ENCODE measurements at places on chromosomes 5 and 9.

DNA sequence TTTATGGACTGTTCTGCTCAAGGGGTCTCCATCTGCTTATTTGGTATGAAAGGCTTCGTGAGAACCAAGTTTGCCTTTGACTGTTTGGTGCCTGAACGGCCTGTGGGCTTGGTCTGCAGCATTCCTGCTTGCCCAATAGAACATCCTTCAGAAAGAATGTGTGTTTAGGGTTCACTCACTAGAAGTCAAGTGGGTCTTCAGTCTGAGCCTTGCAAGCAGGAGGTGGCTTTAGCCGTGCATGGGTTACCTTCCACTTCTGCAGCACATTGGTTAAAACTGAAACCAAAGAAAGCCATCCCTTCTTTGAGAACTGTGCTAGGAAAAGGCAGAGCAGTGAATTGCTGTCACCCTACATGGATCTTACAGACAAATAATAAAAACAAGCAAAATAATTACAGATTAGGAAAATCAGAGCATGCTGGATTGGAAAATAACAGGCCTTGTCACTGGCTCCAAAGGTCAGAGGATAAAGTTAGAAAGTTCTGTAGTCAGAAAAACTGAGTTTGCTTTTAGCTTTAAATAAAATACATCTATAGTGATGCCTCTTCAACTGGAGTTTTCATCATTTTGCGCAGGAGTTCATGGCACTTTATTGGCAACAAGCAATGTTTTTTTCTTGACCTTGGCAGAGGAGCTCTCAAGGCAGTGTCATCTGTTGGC is 16.6 kb downstream of the WWC1 start:
- DNase-seq: no peak

GRCh38 chr5:173778152-173778782 is 109.9 kb upstream of the CPEB4 start:
- no peak for DNase-seq

- no peak for DNase-seq
Observed at GRCh38 chr5:124744170-124744971, 2.1 kb downstream of the ZNF608 start.

- peak; percentile 63 for DNase-seq
Observed at GRCh38 chr9:132241840-132242620, 80.2 kb downstream of the NTNG2 start.

DNA sequence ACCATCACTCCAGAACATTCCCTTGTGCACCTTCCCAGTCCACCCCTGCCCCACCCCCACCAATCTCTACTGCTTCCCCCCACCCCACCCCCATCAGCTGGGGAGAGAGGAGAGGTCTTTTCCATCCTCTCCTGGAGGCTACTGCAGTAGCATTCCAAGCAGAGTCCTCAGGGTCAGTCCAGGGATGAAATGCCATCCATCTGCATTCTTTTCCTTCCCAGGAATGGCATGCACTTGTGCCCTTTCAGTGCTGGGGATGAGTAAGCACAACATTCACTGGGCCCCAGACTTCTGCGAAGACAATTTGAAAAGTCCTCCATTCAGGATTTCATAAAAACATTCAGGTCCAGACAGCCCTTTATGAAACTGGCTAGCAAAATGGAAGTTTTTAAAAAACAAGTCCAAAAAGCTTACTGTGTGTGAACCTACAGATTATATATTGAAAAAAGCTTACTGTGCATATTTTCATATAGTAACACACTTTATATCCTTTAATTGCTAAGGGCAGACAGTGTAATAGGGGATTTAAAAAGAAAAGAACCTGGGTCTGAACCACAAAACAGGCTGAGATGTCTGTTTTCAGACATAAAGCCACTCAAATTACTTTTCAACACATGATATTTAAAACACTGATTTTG is 50.0 kb upstream of the GOLPH3 start:
- no peak for DNase-seq

DNA sequence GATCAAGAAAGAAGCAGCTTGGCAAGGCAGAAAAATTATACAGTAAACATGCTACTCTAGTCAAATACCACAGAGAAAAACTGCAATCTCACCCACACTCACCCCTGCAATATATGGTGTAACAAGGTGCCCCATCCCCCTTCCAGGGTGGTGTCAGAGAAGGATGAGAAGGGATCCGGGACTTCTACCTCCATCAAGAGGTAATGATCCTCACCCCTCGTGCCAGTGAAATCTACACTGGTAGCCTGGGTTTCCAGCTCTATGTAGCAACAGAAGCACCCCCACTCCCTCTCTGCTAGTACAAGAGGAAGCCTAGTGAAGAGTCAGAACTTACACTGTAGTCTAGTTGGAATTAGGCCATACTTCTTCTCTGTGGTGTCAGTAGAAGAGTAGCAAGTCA is 18.9 kb downstream of the SLCO4C1 start:
- DNase-seq: no peak

DNA sequence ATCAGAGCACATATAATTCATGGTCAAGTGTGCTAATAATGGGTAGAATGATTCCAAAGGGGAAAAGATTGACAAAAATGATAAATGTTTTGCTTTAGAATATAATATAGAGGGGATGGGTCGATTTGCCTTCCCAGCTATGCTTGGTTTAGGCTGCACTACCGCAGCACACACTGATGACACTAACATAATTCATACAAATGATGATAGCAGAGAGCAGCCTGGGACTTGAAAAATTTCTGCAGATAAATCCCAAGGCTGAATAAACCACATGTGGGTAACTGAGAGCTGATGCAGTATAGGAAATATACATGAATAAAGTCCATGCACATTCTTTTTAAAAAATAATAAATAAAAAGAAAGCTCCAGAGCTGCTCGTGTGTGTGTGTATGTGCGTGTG is 54.5 kb downstream of the EFNA5 start:
- no peak for DNase-seq

DNA sequence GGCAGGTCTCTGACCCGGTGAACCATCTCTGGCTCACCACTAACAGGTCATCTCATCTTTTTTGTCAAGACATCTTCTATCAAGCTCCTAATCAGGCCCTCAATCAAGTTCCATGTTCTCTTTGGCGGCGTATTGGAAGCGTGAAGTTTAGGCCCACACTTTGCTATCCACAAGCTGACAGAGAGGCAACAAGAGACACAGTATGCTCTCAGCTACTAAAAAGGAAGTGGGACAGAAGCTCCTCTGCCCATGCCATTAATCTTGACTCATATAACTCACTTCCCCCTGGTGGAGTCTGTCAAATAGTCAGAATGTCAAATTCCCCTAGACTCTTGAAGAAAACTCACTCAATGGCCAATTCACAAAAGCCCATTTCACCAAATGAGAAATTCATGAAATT is 77.6 kb upstream of the TMC1 start:
- DNase-seq: peak; percentile 39

GRCh38 chr5:61532983-61533382 is 200.9 kb downstream of the ZSWIM6 start:
- DNase-seq: no peak

DNA sequence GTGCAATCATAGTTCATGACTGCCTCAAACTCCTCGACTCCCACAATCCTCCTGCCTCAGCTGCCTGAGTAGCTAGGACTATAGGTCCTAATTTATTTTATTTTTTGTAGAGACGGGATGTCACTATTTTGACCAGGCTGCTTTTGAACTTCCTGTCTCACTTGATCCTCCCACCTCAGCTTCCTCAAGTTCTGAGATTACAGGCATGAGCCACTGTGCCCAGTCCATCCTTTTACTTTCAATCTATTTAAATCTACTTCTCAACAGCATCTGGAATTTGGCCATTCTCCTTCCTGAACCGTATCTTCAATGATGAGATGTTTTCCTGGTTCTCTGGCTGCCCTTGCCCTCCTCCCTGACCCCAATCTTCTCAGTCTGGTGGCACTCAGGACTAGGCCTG is 12.2 kb upstream of the GRIN1 start:
- no peak for DNase-seq

GRCh38 chr9:130240410-130241197 is 25.0 kb upstream of the HMCN2 start:
- no peak for DNase-seq

DNA sequence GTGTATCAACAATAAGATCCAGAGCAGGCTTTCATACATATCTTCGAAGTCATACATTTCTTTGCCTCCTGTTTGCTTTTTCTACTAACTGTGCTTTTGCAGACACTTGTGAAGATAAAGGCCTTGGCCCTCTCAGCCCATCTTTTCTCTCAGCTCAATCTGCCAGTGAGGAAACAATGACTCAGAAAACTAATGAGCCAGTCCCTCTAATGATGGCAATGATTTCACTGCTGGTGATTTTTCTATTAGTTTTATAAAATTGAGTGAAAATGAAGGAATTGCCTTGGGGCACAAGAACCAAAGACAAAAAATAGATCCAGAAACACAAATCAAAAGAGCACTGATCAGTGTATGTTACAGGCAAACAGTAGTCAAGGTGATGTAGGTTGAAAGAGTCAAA is 167.7 kb upstream of the PPP2R2B start:
- DNase-seq: no peak

DNA sequence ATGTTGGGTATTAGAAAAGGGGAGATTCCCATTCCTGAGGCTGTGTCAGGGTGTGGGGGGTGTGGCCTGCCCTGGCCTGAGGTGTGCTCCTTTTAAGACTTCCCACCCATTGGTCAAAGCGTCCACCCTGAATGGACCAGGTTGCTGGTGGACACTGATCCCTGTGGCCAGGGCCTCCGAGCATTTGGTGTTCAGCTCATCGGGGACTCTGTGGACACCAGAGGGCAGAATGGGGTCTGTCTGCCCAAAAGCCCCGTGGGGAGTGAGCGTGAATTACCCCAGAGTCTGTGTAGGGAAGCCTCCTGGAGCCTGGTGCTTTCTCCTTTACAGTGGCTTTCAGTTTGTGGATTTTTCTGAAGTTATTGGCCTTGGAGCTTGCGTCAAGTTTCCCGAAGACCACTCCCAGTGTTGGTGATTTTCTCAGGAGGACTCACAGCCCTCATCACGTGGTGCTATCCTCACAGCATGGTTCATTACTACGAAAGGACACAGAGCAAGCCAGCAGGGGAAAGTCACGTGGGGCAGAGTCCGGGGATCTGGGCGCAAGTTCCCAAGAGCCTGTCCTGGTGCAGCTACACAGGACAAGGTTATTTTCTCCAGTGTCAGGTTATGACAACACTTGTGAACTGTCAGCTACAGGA is 55.5 kb downstream of the TENT4A start:
- no peak for DNase-seq

- no peak for DNase-seq
Observed at GRCh38 chr5:141641634-141642267, 5.0 kb downstream of the RELL2 start.

GRCh38 chr5:80408484-80409366 is 861 bp downstream of the ZFYVE16 start:
- peak; percentile 22 for DNase-seq

DNA sequence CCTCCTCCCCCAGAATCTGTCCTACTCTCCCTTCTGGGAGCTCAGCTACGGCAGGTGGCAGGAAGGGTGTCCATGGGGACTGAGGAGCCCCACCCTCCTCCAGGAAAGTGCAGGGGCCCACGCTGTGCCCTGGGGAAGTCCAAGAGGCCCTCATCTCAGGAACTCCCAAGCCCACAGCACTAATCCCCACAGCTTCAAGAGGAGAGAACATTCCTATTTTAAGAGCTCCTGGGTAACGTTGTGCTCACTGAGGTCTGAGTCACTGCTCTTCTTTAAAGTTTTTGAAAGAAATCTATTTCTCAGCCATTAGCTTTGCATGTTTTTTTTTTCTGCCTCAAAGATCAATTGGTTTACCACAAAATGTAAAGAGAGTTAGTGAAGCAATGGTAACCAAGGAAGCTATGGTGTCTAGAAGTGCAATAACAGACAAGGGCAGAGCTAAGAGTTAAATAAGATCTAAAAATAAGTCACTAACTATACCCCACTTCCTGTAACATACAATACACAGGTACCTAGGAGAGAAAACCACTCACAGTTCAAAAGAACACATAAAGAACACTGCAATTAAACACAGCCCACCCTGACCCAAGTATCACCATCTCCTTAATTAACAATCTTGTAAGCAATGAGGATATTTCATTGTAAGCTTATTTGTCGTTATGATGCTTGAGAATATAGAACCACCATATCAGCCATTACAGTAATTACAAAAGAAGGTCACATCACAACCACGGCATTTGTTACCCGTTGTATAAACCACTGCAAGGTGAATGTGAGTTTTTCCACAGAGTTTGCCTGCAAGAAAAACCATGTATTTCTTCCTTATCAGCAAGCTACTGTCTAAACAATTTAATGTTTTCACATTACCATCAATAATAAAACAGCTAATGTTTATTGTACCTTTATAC is 382.3 kb upstream of the SLC30A5 start:
- no peak for DNase-seq

- no peak for DNase-seq
Observed at GRCh38 chr5:151253605-151253950, 593 bp downstream of the GM2A start.

DNA sequence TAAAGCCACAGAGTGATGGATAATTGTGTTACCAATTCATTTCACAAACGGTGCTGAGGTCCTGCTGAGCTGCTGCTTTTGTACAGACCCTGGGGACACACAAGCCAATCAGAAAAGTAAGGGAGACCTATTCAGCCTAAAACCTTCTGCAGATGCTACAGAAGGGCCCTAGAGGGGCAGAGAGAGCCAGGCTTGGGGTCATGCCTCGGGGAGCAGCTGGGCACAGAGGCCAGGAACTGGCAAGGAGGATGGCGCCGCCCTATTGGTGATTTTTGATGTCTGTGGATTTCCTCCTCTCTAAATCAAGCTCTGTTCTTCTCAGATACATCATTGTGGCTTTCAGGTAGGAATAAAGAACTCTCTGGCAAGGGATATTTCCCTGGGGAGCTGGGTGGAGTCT is 181.9 kb downstream of the ZNF462 start:
- no peak for DNase-seq

DNA sequence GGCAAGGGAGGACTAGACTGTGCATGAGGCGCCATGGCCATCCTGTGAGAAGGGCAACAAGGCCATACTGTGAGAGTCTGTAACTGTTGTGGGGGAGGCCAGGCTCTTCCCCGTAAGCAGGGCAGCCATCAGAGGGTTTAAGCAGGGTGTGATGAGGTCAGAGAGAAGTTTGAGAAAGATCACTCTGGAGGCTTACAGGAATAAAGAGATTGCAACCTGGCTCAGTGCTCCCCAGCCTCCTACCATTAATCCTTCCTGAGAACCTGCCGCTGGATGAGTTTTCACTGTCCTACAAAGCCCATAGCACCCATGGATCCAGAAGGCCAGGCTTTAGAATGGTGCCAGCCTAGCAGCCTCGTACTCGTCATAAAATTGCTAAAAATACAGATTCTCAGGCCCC is 14.4 kb upstream of the TRMT10B start:
- DNase-seq: no peak

DNA sequence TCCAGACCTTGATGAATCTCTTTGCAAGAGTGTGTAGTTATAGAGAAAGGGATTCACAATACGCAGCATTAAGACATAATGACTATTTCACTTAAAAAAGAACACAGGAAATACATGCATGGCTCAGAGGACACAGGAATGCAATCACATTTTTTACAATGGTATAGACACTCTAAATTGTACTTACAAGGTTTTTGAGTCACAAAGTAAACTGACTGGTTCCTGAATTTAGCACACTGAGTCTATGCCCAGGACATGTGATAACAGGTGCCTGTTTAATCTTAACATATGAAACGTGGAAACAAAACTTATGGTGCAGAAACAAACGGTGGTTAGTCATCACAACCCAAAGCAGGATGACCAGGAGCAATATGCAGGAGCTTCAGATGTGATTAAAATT is 6.7 kb downstream of the EPB41L4A start:
- no peak for DNase-seq

- DNase-seq: no peak
Observed at GRCh38 chr9:129459547-129460322, 161.2 kb downstream of the C9orf50 start.

All from GM12891 (cell line).